ENCODE measurements at places on chromosomes 4 and X.

DNA sequence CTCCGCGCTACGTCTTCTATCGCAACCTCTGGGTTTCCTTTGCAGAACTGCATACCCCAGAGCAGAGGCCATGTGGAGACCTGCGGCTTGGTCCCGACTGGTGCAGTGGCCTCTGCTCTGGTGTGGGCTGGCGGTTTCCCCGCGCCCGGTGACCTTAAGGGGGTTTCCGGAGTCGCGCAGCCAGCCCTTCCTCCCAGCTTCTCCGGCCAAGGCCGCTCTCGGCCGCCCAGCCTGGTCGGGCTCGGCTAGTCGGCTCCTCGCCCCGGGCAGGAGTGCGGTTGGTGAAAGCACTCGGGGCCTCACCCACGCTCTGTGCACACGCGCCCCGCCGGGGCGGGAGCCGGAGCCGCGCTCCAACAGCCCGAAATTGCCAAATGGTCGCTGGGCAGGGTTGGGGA is 84.9 kb downstream of the BCOR start:
- no peak for DNase-seq

GRCh38 chr4:10302096-10302495 is 155.1 kb downstream of the ZNF518B start:
- no peak for DNase-seq

- DNase-seq = no peak
Measured at GRCh38 chrX:102654696-102655095, 3.4 kb downstream of the GPRASP1 start.

- DNase-seq = no peak
Measured at GRCh38 chr4:105067431-105067830, 79.2 kb upstream of the TET2 start.

- no peak for DNase-seq
Measured at GRCh38 chr4:79833857-79834256, 239.2 kb downstream of the ANTXR2 start.

DNA sequence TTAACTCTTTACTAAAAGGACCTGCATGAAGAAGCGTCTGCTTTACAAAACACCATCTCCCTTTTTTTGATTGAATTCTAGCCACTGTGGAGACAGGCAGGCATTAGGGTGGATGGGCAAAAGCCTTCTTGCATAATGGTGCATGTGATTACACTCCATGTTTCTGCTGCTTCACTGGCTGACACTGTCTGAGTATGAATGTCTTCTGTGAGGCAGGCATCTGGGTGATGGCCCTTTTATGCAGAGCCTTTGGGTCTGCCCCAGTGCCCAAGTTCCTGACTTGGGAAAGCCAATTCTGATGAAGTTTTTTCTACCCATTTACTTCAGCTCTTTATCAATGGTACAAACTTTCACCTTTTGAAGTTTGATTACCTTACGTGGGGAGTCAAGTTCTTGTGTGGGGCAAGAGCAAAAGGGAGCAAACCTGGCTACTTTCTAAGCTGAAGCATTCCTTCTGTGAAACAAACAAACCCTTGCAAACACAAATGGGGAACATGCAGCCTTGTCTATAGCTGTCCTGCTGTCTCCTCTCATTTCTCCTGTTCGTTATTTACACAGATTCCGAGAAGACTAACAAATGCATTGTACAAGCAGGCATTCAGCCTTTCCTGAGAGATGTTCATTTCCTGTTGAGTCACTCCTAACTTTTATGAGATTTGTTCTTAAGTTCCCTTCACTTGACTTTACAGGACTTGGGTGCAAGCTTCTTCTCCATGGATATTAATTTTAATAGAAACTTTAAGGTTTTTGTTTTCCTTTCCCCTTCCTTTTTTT is 301.9 kb downstream of the TLL1 start:
- DNase-seq = no peak

GRCh38 chr4:16297003-16297402 is 70.7 kb upstream of the TAPT1 start:
- no peak for DNase-seq

DNA sequence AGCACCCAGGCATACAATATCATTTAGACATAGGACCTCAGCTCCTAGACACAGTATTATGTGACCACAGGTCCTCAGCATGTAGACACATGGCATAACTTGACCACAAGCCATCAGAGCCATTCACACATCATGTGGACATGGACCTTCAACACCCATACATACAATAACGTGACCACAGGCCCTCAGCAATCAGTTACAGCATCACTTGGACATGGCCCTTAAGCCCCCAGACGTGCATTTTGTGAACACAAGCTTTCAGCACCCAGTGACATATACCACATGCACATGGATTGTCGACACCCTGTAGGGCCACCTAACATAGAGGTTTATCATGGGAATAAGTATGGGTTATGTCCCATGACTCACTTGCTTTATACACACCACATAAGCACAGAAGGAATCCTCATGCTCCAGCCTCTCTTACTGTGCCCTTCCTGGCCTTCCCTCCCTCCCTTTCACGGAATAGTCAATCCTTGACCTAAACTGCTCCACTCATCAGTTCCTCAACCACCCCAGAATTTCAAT is 1.9 kb downstream of the TSPYL2 start:
- DNase-seq = no peak

DNA sequence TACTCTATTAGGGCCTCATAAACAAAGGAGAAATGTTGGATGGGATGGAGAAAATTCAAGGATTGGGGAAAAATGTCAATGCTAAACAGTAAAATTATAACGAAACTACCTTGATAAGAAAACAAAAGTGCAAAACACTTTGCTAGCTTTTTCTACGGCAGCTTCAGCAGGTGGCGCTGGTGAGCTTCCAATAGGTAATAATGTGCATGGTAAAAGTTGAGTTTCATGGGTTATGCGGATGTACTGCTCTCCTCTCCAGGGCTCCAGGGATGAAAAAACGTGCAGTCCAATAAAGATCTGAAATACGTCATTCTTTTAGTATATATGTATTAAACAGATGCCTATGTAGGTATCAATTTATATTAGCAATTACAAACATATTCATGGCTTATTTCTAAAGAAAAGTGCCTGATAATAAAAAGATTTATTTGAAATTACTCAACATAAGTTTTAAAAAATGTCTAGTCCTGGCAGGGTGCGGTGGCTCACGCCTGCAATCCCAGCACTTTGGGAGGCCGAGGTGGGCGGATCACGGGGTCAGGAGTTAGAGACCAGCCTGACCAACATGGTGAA is 239.6 kb downstream of the GRXCR1 start:
- no peak for DNase-seq

DNA sequence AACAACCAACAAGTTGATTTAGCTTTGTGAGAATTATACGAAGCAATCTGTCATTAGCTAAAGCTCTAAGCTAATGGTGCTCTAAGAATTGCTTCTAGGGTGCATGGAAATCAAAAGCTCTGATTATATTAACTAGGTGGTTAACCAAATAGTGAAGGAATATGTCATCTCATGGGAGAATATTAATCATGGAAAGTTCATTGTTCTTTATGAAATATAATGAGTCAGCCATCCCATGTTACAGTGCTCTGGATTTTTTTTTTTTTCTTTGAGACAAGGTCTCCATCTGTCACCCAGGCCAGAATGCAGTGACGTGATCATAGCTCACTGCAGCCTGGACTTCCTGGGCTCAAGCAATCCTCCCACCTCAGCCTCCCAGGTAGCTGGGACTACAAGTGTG is 10.5 kb downstream of the DCAF8L2 start:
- no peak for DNase-seq

DNA sequence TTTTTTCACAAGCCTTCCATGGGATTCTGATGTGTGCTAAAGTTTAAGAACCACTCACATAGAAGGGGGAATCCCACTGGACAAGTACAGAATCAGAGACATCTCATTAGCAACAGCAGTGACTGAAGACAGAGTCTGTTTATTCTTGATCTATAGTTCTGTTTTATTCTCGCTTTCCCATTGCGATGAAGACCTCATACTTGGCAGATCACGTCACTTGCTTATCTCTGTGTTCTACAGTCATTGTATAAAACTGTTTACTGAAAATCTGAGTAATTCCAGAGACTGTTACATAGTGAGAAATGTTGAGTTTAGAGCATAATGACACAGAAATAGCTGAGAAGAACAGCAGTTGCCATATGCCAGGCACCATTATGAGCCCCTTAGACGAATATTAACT is 185.5 kb downstream of the PTTG2 start:
- no peak for DNase-seq

DNA sequence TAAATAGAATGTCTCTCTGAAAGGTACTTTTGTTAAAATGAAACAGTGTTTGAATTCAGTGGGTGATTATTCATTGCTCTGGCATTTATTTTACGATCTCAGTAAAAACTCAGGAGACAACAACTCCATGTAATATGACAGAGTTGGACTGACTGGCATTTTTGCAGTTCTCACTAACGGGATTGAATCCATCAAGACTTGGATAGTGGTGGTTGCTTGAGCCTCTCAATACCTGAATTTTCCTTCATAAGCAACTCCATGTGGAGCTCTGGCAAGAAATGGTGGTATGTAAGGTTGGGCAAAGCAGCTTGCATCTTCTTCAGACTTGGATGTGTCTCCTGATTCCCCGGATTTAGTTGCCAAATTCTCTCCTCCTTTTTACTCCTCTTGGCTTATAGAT is 72.7 kb downstream of the FRMPD4 start:
- DNase-seq = no peak

DNA sequence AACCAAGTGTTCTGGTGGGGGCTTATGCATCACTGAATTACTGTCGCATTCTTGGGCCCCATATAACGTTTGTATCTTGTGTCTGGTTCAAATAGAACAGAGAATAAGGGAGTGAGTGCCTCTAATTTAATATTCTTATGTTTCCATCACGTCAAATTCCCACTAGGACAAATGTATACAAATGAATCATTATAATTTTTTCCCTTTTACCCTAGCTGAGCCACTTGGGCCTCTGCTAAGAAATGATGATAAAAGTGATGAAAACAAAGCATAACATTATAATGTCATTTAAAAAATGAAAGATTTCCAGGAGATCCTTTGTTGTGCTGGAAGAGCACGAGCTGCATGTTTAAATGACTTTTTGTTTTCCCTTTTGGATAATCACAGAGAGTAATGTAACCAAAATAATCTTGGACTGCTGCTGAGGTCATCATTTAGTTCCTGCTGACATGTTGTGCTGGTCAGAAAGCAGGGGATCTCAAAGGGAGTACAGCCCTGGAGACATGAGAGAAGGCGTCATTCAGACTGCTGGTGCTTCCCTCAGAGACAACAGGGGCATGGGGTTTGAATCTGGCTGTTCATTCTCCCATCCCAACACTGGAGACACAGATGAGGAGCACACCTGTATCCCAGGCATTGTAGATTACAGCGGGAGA is 105.1 kb upstream of the SCOC start:
- DNase-seq = no peak

DNA sequence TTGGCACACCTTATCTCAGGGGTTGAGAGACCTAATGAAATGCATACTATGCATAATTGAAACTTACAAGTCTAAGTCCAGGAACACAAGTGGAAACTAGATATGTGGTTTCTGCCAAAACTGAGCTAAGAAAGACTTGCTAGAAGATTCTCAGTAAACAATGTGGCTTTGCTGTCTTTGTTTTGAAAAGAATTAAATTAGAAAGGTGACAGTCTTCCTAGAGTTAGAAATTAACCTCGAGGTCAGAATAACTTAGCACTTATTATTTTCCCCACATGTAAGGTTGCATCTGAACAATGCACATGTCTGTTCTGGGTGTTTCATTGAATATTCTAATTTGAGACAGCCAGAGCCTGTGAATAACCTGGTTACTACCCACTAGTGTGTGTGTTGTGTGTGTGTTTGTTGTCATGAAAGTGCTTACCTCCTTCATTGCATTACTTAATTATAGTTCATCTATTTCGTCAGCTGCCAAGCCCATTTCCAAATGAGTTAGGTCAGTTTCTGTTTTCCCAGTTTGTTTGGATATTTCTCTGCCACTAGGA is 1.5 kb downstream of the EREG start:
- no peak for DNase-seq

DNA sequence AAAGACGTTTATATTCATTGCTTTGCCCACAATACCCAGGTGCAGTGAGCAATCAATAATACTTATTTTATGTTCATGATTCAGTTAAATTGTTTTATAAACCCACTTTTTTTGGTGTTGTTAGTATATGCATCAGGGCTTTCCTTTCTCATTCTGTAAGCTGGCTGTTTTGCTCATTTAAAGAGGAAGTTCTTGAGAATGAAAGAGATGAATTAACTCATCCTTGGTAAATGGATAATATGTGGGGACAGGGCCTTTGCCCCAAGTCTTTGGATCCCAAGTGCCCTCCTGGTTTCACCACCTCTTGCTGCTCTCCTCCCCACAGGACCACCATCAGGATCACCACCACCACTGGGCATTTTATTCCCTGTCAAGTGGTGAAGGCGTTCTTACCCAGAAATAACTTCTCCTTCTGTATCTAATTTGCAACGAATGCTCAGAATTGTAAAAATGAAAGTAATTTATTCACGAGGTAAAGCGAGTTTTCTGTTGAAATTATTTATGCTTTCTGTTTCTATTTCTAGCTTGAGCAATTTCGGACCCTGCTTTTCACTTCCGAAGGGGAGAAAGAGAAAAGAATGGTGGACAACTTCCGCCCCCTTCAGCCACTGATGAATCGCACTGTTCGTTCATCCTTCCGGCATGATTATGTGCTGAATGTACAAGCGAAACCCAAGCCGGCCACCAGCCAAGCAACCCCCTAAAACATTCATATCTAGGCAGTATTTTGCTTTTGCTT is 8.2 kb upstream of the ZRSR2 start:
- no peak for DNase-seq

- DNase-seq = no peak
Measured at GRCh38 chrX:45807572-45808425, 607.1 kb upstream of the DIPK2B start.

- no peak for DNase-seq
Measured at GRCh38 chrX:53031380-53031779, 17.2 kb upstream of the GPR173 start.

DNA sequence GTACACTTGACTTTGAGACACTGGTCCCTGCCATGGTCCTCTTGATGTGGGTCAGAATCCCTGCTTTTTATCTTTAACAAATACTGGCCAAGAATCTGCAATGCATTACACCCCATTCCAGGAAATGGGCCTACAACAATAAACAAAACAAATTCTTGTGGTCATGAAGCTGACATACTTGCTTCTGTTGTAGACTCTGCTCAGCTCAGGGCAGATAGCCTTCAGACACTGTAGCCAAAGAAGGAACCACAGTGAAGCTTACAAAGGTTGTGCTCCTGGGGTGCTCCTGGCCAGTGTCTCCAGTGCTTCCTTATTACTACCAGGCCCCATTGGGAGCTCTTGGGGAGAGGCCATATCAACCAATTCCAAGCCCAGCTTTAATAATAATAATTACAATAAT is 21.8 kb downstream of the KIAA1210 start:
- DNase-seq = no peak

DNA sequence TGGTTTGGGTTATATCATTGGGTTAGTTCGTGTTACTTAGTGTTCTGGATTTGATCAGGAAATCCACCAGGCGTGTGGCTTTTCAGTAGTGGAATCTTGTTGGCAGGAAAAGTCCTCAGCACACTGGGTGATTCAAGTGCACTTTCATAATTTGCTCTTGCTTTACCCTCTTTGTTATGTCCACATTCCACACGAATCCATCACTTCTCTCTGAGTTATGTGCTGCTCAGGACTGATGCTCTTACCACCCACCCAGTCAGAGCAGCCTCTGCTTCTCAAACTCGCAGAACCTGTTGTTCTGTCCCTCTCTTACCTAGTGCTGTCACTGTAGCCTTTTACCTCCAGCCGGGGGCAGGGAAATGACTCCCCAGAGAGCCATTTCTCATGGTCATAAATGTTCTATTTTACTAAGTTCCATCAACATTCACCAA is 37.2 kb upstream of the SCRG1 start:
- no peak for DNase-seq

- no peak for DNase-seq
Measured at GRCh38 chrX:113950081-113950678, 633.7 kb upstream of the HTR2C start.

All from activated CD4-positive, alpha-beta T cell treated with anti-CD3 and anti-CD28 coated beads for 1 hour (primary cell).